HepG2 (cell line): ENCODE measurements at places on chromosomes 2 and 18. TPM values are rescaled to one million over a fixed set of nuclear protein-coding genes. Genes with fewer than 3 reads are reported as not detected.

GRCh38 chr2:241053576-241054251, 48.4 kb downstream of the MTERF4 start:
- no peak for DNase-seq

GRCh38 chr18:73384246-73384645, 516.5 kb upstream of the NETO1 start:
- no peak for DNase-seq

DNA sequence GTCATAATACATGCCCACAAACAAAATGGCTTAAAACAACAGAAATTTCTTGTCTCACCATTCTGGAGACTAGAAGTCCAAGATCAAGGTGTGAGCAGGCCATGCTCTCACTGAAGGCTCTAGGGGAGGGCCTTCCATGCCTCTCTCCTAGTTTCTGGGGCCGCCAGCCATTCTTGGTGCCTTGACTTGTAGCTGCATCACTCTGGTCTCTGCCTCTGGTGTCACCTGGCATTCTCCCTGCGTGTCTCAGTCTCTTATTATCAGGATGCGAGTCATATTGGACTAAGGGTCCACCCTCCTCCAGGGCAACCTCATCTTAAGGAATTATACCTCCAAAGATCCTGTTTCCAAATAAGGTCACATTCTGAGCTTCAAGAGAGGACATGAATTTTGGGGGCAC, 76.1 kb downstream of the KCNF1 start:
- no peak for DNase-seq

Gene GPAT2
- not detected in 2 replicates for total RNA-seq

Gene WNT6
- 0.20 TPM in 1 of 2 replicates, not detected in the other for total RNA-seq
